CD4-positive, alpha-beta T cell treated with Interleukin-17A for 1 hour (primary cell): ENCODE measurements at places on chromosomes 4 and X.

DNA sequence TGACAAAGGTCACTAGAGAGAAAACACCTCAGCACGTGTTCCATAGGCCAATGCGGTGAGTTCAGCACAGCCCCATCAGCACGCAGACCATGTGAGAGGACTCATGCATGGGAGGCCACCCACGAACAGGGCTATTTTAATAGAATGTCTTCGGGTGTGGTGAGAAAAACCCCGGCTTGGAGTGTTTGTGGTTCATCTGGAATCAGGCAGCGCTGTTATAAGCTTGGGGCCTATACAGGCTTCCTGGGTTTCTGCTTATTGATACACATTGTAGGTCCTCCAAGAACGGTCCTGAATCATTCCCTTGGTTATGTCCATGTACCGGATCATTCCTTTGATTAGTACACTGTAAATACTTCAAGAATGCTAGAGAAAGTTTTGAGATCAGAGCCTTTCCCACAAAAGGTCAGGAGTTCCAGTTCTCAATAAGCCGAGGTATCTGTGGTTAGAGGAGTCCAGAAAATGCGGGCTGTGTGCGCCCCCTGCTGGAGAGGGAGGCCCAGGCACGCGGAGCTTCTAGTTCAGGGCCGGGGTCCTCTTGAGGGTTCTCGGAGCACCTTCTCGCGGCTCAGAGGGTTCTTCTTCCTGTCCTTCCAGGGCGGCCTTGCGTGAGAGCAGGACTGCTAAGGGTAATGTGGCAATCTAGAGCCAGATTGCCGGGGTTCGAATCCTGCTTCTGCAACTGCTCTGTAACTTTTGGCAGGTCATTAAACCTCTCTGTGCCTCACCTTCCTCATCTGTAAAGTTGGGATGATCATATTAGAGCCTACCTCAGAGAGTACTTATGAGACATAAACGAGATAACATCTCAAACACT is 51.8 kb downstream of the TLR10 start:
- DNase-seq, result peak; percentile 86

- DNase-seq, result no peak
These were observed 246.4 kb downstream of the ZNF674 start for GRCh38 chrX:46298821-46299220.

- DNase-seq, result no peak
These were observed 4.0 kb downstream of the CENPU start for GRCh38 chr4:184729946-184730345.

DNA sequence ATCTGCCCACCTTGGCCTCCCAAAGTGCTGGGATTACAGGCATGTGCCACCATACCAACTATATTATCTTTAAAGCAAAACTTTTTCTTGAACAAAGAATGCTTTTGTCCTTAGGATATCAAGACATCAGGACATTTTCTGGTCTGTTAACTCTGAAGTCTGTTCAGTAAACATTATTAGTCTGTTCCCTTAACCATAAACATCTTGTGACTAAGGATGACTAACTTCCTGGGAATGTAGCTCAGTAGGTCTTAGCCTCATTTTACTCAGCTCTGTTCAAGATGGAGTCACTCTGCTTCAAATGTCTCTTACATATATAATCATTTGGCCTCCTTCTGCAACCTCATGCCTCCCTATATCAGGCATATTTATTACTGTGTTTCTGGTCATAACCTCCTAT is 122.9 kb downstream of the UBE2NL start:
- DNase-seq, result no peak

DNA sequence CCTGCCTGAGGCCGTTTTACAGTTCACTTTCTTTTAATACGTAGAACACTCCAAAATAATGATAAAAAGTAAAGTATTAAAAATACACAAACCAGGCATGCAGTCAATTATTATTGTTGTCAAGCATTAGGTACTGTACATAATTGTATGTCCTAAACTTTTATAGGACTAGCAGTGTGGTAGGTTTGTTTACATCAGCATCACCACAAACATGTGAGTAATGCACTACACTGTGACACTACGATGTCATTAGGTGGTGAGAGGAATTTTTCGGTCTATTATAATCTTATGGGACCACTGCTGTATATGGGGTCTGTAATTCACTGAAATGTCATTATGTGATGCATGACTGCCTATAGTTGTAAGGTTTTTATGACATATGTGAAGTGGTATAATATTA is 149.5 kb upstream of the SH3RF1 start:
- DNase-seq, result no peak

- DNase-seq, result no peak
These were observed 1064.0 kb upstream of the SLIT2 start for GRCh38 chr4:19187691-19188090.

DNA sequence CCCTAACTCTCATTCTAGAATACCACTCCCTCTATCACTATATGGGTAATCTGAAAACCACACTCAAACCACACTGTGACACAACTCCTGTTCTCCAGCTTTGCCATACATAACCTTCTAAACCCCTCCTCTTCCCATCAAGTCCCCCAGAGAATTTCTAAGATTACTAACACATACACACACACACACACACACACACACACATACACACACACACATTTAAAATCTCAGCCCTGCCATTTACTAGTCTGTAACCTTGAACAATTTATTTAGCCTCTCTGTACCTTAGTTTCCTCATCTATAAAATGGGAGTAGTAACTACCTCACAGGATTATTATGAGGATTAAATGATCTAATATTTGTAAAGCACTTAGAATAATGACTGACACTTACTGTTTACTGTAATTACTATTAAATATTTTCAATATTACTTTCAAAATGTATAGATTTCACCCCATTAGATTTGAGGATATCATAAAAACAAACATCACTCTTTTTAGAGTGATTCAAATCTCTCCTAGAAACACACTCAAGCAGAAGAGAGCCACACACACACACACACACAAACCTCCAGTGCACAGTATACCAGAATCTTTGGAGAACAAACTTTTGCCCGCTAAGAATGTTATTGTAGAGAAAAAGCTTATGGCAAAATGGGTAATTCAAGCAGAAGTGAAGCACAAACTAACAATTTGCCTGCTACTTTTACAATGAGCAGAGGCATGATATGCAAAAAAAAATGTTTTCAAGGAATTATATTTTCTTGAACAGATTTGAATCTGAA is 3.8 kb downstream of the ANKRD50 start:
- no peak for DNase-seq

- no peak for DNase-seq
These were observed 59.1 kb downstream of the TEX13C start for GRCh38 chrX:125378770-125379169.

- no peak for DNase-seq
These were observed 55.1 kb downstream of the NAF1 start for GRCh38 chr4:163111588-163111987.

- DNase-seq, result peak; percentile 31
These were observed 14.9 kb downstream of the SNX12 start for GRCh38 chrX:71053217-71053621.

GRCh38 chr4:77797239-77797638 is 21.9 kb downstream of the CNOT6L start:
- DNase-seq, result no peak

- peak; percentile 63 for DNase-seq
These were observed 152.7 kb downstream of the TEX11 start for GRCh38 chrX:70755850-70756249.

- DNase-seq, result no peak
These were observed 41.5 kb downstream of the STEEP1 start for GRCh38 chrX:119523664-119524184.

GRCh38 chrX:79065696-79066095 is 78.8 kb upstream of the GPR174 start:
- DNase-seq, result no peak

GRCh38 chr4:153409924-153410501 is 56.1 kb upstream of the TMEM131L start:
- DNase-seq, result no peak

DNA sequence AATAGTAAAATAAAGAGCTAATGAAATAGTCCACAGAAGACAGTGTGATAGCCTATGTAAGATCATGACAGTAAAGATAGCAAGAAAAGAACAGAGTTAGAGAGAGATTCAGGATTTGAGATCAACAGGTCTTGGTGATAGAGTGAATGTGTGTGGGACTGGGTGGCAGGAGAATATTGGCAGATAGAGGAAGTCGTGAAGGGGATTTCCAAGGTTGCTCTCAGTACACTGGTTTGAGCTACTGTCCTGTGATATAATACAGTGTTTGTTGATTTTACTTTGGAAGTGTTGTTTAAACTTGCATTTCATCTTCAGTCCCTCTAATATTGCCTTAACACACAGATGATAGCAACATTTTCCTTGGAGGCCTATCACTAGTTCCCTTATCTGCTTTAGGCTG is 44.1 kb downstream of the DTHD1 start:
- peak; percentile 62 for DNase-seq
